ENCODE measurements at places on chromosomes 5 and 9.
A peak's percentile ranks its signal among the peaks of the same experiment; 100 is the strongest.

- no peak for DNase-seq
Observed at GRCh38 chr5:62722360-62722759, 143.7 kb downstream of the LRRC70 start.

DNA sequence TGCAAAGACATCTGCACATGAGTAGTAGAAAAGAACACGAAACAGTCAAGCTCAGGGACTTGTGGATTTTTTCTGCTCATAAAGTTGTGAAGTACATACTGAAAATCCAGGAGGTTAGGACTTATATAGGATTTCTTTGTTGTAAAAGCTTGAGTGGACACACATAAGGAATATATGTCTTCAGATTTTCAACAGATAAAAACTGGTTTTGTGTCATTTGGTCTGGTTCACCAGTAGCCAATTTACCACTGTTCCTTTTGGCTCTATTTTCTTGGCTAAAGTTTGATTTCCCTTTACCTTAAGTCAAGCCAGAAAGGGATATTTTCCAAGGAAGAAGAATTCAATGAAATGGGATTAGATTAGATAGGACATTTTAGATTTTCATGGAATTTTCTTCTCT lies 204.3 kb downstream of the NR3C1 start:
- DNase-seq: no peak

GRCh38 chr5:112367400-112367799 lies 51.7 kb downstream of the EPB41L4A start:
- DNase-seq: no peak

GRCh38 chr5:84450617-84451414 lies 66.1 kb upstream of the EDIL3 start:
- DNase-seq: no peak

- DNase-seq: no peak
Observed at GRCh38 chr5:5278201-5278814, 138.2 kb downstream of the ADAMTS16 start.

DNA sequence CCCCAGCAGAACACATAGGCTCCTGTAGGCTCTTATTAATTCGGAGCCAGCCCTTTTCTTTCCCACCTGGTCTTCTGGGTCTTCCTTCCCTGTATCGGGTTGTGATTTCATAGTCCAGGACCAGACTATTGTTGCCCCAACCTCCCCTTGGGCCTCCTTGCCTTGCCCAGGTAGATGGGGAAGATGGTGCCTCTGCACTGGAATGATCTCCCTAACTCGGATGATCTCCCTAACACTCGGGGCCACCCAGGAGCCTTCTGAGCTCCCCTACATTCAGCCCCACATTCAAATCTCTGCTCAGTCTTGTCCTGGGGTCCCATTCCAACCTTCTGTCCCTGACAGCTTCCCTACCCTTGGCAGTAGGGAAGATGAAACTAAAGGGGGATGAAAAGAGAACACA lies 2.7 kb upstream of the IRF1 start:
- no peak for DNase-seq

DNA sequence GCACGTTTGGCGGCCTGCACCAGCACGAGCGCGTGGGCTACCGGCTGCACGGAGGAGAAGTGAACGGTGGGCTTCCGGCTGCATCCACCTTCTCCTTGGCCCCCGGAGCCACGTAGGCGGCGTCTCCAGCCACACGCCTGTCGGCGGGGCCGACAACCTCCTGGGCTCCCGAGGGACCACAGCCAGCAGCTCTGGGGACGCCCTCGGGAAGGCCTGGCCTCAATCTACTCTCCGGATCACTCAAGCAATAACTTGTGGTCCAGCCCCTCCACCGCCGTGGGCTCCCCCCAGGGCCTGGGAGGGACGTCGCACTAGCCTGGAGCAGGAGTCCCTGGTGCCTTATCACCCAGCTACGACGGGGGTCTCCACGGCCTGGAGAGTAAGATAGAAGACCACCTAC lies 73.7 kb downstream of the INSL6 start:
- DNase-seq: no peak

- DNase-seq: no peak
Observed at GRCh38 chr5:73395256-73395655, 53.3 kb downstream of the FOXD1 start.

DNA sequence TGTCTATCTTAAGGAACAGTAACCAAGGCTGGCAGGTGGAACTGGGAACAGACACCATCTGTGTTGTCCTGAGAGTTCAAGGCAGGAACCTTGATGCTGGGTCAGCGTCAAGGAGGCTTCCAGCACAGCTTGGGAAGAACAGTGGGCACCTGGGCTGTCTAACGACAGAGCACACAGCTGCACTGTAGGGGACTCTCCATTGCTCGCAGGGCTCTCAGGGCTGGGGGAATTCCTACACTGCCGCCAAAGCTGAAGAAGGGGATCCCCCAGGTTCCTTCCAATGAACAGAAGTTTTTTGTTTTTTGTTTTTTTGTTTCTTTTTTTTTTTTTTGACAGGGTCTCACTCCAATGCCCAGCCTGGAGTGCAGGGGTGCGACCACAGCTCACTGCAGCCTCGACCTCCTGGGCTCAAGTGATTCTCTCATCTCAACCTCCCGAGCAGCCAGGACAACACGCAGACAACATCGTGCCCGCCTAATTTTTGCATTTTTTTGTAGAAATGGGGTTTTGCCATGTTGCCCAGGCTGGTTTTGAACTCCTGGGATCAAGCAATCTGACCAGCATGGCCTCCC lies 81.9 kb downstream of the PTPN3 start:
- DNase-seq: no peak

DNA sequence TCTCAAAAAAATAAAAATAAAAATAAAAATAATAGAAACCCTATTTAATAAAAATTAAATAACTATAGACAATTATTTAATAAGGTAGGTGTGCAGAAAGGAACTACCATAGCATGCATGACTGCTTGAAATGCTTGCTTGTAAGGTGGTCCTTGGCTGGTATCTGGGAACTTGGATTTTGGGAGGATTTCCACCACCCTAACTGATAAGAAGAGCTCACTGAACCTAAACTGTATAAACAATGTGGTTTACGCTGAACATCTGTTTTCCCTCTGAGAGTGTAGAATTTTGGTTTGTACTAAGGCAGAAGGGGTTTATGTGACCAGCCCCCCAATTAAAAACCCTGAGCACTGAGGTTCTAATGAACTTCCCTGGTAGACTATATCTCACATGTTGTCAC lies 31.2 kb downstream of the CPLANE1 start:
- DNase-seq: no peak

GRCh38 chr5:80569086-80569960 lies 757 bp downstream of the ANKRD34B start:
- no peak for DNase-seq

GRCh38 chr9:121876255-121876654 lies 216.9 kb downstream of the TTLL11 start:
- no peak for DNase-seq

GRCh38 chr9:133523106-133523505 lies 1.7 kb downstream of the MYMK start:
- no peak for DNase-seq

DNA sequence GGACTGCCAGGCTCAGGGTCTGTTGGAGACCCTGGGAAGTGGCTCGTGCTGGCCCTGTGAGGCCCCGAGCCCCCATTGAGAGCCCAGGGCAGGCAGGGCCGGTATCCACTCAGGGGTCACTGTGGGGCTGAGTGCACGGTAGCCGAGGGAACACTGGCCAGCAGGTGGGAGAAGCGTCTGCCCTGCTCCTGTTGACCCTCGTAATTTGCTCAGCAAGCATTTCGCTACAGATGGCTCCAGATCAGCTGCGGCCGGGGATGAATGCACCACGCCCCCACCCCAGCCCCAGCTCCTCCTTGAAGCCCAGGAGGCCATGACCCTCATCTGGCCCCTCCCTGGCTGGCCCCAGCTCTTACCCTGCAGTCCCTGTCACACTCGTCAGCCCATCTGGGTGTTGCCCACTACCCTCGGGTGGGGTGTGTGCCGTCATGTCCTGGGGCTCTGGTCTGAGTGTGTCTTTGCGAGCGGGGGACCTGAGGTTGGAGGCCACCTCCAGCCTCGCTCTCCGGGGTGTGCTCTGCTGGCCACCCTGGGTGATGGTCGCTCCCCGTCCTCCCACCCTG lies 6.1 kb upstream of the NRARP start:
- DNase-seq: no peak

- no peak for DNase-seq
Observed at GRCh38 chr5:124538931-124539330, 207.5 kb downstream of the ZNF608 start.

- DNase-seq: no peak
Observed at GRCh38 chr5:83564069-83564749, 92.7 kb downstream of the VCAN start.

DNA sequence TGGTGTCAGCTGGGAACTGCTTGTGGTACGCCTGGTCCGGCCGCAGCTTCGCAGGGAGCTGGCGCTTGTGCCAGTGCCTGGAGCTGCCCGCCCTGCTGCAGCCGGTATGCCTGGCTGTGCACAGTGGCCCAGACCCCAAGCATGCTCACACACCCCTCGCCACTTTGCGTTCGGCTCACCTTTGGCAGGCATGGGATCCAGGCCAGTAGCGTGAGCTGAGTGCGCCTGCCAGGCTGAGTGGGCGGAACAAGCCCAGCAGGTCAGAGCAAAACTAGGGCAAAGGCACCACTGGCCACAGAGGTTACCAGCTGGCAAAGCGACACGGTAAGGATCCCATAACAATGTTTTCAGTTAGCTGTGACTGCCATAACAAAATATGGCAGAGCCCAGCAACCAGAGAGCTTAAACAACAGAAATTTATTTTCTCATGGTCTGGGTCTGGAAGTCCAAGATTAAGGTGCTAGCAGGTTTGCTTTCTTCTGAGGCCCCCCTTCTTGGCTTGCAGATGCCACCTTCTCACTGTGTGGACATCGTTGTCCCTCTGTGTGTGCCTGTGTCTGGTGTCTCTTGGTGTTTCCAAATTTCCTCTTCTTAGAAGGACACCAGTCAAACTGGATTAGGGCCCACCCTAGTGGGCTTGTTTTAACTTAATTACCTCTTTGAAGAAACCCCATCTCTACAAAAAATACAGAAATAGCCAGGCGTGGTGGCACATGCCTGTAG lies 61.6 kb downstream of the PSAT1 start:
- no peak for DNase-seq

- no peak for DNase-seq
Observed at GRCh38 chr5:102799017-102799416, 43.9 kb downstream of the PAM start.

DNA sequence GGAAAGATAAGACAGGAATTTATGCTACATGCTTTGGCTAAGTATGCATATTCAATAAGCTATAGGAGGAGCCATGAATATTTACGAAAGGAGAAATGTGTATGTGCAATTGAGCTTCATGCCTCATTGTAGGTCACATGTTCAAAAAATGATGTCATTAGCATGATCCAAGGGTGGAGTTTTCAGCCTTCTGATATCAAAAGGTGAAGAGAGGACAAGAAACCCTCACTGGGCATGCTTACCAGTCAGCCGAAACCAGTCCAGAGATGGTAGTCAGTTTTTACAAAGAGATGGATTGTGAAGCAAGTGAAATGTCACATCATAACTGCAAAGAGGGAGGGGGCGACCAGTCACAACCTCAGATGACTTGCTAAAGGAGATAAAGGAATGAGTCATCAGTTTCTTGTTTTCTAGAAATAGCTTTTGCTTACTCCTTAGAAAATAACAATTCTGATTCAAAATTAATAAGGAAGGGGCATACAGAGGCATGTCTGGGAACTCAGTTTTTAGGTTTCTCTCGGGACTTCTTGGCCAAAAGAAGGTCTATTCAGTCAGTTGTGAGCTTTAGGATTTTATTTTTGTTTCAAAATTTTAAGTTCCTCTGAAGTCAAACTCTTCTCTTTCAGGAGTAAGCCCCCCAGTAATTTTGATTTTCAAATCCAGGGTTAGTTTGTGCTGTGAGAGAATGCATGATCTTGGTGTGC lies 1067.8 kb upstream of the EDIL3 start:
- no peak for DNase-seq

DNA sequence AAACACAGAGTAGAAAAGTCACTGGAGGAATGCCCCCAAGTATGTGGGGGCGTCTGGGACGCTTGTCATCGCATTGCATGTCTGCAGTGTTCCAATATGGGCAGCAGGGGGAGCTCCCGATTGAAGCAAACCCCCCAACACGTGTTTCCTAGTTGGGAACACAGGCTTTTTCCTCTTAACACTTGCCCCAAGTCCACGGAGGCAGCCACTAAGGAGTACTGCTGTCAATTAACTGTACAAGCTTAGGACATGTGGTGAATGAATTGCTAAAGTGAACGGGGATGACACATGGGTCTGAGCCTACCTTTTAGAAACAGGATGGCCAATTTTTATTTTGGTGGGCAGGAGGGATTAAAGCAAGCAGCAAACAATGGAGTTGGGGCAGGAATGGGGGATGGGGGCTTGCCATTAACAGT lies 2.2 kb downstream of the GABRB2 start:
- DNase-seq: no peak

- peak; percentile 59 for DNase-seq
Observed at GRCh38 chr9:33446946-33447798, at the start of gene AQP3. Gene AQP3, minus strand, starts transcription at chr9:33447593. Its CDS starts 63 bp downstream, at chr9:33447530.

DNA sequence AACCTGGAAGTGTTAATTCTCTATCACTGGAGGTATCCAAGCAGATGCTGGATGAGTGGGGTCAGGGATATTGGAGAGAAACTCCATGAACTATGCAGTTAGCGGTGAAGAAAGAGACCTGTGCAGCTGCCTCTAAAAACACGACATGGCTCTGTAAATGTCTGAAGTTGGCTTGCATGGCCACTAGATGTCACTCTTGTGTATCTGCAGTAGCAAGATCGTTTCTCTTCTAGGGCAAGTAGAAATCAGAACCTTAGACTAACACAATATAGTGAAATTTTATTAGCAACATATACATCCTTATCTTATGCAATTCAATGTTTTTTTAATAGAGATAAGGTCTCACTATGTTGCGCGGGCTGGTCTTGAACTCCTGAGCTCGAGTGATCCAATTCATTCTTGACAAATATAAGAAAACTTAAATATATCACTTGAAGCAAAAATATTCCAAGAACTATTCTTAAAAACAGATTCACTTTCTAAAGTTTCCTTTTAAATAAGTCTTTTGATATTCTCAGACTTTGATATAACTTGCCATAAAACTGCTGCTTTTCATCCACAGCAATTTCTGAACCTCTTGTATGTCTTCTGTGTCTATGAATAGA lies 2.9 kb downstream of the OR2S2 start:
- DNase-seq: no peak

DNA sequence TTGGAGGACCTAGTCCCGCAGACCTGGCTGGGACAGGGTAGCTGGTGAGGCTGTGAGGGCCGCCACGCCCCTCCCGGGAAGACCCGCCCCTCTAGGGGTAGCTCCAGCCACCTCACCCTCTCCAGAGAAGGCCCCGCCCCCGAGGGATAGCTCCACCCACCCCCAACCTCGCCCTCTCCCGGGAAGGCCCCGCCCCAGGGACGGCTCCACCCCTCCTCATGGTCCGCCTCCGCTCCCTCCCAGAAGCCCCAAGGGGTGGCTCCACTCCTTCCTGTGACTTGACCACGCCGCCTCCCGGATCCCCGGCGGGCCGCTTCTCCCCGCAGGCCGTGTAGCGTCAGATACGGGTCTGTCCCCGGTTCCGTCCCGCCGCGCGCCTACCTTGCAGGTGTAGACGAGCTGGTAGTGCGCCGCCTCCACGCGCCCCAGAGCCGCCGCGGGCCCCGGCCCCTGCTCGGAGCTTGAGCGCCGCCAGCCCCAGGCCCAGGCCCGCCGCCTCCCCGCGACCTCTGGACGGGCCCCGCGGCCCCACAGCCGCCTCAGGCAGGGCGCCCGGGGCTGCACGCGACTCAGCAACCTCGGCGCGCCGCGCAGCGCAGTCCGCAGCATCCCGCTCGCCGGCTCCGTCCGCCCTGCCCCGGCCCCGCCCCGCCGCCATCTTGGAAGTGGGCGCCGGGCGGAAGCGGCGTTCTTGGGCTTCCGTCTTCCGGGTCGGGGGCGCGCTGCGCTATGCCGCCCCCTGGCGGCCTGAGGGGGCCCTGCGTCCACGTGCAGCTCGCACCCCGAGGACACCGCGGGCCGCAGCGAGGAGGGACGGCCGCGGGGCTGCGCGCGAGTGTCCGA lies at the start of gene DNLZ:
DNLZ (minus strand) TSS at position 639 of the 843 bp plus-strand sequence; CDS start at position 609, 30 bp downstream.
- peak; percentile 85 for DNase-seq

All from activated T-helper 1 cell treated with anti-CD3 and anti-CD28 coated beads, Interleukin-2, amount 50 U/mL, for 16 hours (primary cell).